LHCN-M2 (cell line): ENCODE measurements at places on chromosomes 6 and 20. TPM values are rescaled to one million over a fixed set of nuclear protein-coding genes. Genes with fewer than 3 reads are reported as not detected.

HSPA1L gene
- total RNA-seq, result 0.71 and 1.5 TPM in 2 replicates

BMP6 gene
- total RNA-seq, result 0.06 TPM in 2 replicates

RIPPLY2 gene
- total RNA-seq, result not detected in 2 replicates

DNA sequence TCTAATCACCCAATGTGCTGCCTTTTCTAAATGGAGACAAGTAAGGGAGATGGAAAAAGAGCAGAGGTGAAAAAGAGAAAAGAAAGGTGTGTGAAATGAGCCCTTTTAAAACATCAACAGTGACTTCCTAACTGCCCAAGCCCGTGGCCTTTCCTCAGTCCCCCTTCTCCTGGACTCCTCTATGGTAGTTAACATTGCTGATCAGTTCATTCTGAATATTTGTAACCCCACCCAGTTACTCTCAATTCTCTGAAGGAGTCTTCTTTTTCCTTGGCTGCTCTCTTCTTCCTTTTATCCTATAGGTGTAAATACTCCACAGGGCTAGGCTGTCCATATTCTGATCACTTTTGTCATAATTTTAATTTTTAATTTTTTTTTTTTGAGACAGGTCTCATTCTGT lies 27.1 kb downstream of the TAF11 start:
- DNase-seq, result no peak

- DNase-seq, result no peak
Observed at GRCh38 chr6:31216208-31216898, 45.9 kb upstream of the POU5F1 start.

GRCh38 chr20:1267161-1267560 lies 1.1 kb downstream of the SNPH start:
- no peak for DNase-seq

DNA sequence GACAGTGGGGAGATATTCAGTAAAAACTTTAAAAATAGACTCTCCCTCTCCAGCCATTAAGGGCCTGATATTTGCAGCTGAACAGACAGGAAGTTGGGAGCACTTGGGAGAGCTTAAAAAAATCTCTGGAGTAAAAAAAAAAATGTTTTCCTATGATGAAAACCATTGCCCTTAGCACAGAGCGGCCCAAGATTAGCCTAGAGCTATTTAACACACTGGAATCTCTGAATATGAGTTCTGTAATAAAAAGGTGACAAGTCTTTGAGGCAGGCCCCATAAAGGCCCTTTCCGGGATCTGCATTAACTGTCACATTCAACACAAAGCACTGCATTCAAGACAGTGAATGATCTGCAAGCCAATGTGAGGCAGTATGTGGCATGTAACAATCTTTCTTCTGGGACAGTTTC lies 393.7 kb downstream of the ZFAND3 start:
- no peak for DNase-seq

DNA sequence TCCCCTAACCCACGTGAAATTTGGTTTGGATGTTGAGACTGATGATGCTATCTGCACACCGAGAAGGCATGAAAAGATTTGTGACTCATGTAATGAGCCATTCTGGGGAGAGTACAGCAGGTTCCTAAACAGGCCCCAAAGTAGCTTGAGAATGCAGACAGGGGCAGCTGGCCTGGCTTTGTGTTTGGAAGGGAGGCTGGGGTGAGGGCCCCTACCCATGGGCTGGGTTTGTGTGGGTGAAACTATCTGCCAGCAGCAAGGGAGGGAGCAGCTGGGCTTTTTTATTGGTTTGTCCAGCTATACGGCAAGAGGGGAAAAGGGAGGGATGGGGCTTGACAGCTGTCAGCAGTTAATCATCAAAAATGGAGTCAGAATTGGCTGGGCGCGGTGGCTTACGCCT lies 87.0 kb upstream of the RNF24 start:
- DNase-seq, result peak; percentile 99
